Left ventricle myocardium inferior (tissue), 1 donor: ENCODE measurements at places on chromosomes 16 and 17. TPM values are rescaled to one million over a fixed set of nuclear protein-coding genes. Genes with fewer than 3 reads are reported as not detected.
A peak's percentile ranks its signal among the peaks of the same experiment; 100 is the strongest.

DNA sequence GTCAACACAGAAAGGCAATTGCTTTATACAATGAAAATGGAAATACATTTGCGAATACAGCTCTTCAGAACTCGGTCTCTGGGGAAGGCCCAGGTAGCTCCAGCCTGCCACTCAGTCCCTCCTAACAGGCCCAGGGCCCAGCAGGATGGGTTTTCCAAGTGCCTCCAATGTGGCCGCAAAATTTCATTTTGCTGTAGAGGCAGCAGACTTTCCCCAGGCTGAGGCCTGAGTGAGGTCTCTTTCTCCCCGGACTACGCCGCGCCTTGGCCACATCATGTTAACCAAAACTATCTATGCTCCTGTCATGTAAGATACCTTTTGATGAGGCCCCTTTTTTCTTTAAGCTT lies 606.0 kb upstream of the SALL1 start:
- H3K36me3 ChIP-seq: no peaks in the 10 kb centered on the region
- peaks cover 1% of the 10 kb centered on the region for H3K4me1 ChIP-seq
- no peak for DNase-seq

Gene CANT1
- total RNA-seq: 24.2 TPM

GRCh38 chr17:9020824-9021157 lies 519 bp upstream of the NTN1 start:
- H3K27me3 ChIP-seq: peaks cover 69% of the 10 kb centered on the region
- H3K4me3 ChIP-seq: peak overlapping the region; percentile 77
- no peak for DNase-seq
- peaks cover 52% of the 10 kb centered on the region for H3K4me1 ChIP-seq

Gene CRHR1
- not detected for total RNA-seq

Gene KRTAP2-3
- total RNA-seq: not detected

Gene DNAAF8
- total RNA-seq: 0.77 TPM

- peaks cover 30% of the 10 kb centered on the region for H3K36me3 ChIP-seq
- H3K4me3 ChIP-seq: peak overlapping the region; percentile 91
- H3K4me1 ChIP-seq: peaks cover 22% of the 10 kb centered on the region
- no peaks in the 10 kb centered on the region for H3K27me3 ChIP-seq
- H3K27ac ChIP-seq: peak overlapping the region; percentile 91
- DNase-seq: no peak
Observed at GRCh38 chr16:5072334-5073278, 963 bp downstream of the ALG1 start.

DNA sequence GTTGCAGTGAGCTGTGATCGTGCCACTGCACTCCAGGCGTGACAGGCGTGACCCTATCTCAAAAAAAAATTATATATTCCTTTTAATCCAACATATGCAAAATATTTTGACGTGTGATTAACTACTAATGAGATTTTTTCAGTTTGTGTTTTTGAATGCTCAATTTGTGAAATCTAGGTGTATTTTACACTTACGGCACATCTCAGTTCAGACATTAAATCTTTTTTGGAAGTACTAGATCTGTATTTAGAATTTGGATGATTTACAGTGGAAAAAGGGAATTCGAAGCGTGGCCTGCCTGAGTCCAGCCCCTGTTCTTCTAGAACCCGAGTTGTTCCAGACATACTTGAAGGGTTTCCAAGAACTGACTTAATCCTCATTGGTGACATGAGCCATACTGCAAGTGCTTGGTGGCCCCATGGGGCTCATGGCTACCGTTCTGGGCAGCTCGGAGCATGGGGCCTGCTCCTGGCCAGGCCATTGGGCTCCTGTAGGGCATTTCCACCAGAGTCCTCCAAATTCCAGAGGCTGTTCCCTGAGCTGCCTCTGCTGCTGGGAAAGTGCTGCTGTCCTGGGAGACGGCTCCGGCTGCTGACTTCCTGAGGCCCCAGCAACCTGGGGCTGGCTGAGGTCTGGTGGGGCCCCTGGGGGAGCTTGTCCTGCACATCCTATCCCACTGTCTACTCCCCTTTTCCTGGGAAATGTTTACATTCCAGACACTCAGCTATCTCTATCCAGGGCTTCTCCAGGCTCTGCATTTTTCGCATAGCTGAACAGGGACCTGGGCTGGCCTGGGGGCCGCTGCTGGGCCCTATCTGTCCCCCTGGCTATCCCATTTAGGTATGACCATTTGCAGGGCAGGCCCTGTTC lies 27.2 kb downstream of the LLGL2 start:
- H3K4me3 ChIP-seq: no peak overlapping the region
- H3K27me3 ChIP-seq: no peaks in the 10 kb centered on the region
- peaks cover 7% of the 10 kb centered on the region for H3K4me1 ChIP-seq
- H3K36me3 ChIP-seq: no peaks in the 10 kb centered on the region
- DNase-seq: no peak

DNA sequence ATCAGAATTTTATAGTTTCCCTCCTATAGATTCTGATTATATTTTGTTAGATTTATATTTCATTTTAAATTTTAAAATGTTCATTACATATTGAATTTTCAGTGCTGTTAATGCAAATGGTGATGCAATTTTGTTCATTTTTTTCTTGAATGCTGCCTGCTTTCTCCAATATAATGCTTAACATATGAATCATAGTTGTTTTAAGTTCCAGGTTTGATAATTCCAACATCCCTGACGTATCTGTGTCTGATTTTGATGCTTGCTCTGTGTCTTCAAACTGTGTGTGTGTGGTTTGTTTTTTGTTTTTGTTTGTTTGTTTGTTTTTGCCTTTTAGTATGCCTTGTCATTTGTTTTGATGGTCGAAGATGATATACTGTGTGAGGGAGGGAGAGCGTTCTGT lies 134.7 kb upstream of the ELAC2 start:
- H3K4me3 ChIP-seq: no peak overlapping the region
- H3K27ac ChIP-seq: no peak overlapping the region
- H3K27me3 ChIP-seq: no peaks in the 10 kb centered on the region
- H3K4me1 ChIP-seq: no peaks in the 10 kb centered on the region
- DNase-seq: no peak

Gene PDILT
- total RNA-seq: not detected

GRCh38 chr16:54503011-54503855 lies 216.6 kb upstream of the IRX3 start:
- no peak overlapping the region for H3K4me3 ChIP-seq
- DNase-seq: peak; percentile 80
- peaks cover 68% of the 10 kb centered on the region for H3K4me1 ChIP-seq
- H3K27ac ChIP-seq: peak overlapping the region; percentile 74
- H3K36me3 ChIP-seq: no peaks in the 10 kb centered on the region

Gene SLC22A31
- total RNA-seq: not detected

DNA sequence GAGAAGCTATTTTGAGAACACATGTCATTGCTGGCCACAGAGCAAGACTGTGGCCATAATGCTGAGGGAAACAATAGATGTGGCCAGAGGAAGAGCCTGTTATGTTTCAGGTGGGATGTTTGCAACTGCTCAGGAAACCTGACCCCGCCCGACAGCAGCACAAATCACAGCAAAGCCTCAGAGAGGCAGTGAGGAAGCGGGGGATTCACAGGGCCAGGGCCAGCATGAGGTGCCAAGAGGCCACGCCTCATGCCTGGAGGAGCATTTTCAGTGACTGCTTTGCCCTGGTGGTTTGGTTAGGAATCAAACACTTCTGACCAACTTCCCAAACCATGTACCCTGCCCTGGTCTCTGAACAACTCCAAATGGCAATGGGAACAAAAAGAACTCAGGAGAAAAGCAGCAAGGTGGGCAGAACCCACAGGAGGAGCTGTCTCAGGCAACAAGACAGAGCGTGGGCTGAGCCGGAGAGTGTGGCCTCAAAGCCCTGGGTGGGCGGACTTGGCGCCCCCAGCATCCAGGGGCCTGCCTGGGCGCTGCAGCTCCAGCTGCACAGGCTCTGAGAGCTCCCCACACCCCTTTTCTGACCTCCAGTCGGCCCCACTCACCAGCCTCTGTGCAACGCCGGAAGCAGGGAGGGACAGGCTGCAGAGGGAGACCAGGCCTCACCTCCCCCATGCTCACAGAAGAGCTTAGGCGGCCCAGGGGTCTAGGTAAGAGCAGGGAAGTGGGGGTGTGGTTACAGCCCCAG lies 20.6 kb downstream of the HIC1 start:
- H3K36me3 ChIP-seq: peaks cover 24% of the 10 kb centered on the region
- H3K27me3 ChIP-seq: no peaks in the 10 kb centered on the region
- H3K4me1 ChIP-seq: peaks cover 68% of the 10 kb centered on the region
- no peak for DNase-seq

Gene EXOSC6
- 11.3 TPM for total RNA-seq

- no peak overlapping the region for H3K4me3 ChIP-seq
- H3K27ac ChIP-seq: no peak overlapping the region
- no peaks in the 10 kb centered on the region for H3K36me3 ChIP-seq
- no peaks in the 10 kb centered on the region for H3K27me3 ChIP-seq
- DNase-seq: no peak
Observed at GRCh38 chr17:58316260-58316960, 12.2 kb downstream of the TSPOAP1 start.

- peaks cover under 1% of the 10 kb centered on the region for H3K27me3 ChIP-seq
- DNase-seq: peak; percentile 62
- no peaks in the 10 kb centered on the region for H3K36me3 ChIP-seq
- H3K4me1 ChIP-seq: peaks cover 6% of the 10 kb centered on the region
Observed at GRCh38 chr17:30104575-30105339, 11.9 kb upstream of the NSRP1 start.

DNA sequence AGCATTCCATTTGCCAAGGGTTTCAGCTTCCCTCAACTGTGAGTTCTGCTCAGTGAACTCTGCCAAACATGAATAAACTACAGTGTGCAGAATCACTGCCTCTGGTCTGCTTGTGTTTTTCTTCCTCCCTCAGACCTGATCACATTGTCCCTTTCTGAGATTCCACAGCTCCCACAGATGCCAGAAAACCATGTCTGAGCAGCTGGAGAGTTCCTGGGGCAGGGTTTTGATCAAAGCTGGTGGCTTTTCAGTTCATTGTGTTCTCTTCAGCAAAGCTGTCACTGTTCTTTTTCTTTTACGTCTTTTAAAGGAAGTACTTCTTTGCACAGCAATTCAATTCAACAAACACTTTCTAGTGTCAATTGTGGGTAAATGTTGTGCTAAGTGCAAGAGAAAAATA lies 555.8 kb downstream of the RBFOX1 start:
- H3K4me3 ChIP-seq: no peak overlapping the region
- no peaks in the 10 kb centered on the region for H3K36me3 ChIP-seq
- no peak overlapping the region for H3K27ac ChIP-seq
- no peaks in the 10 kb centered on the region for H3K4me1 ChIP-seq
- peaks cover 23% of the 10 kb centered on the region for H3K27me3 ChIP-seq

GRCh38 chr16:50999181-50999580 lies 151.9 kb downstream of the SALL1 start:
- no peak overlapping the region for H3K27ac ChIP-seq
- peaks cover 10% of the 10 kb centered on the region for H3K27me3 ChIP-seq
- no peaks in the 10 kb centered on the region for H3K36me3 ChIP-seq
- no peak for DNase-seq
- H3K4me3 ChIP-seq: no peak overlapping the region

DNA sequence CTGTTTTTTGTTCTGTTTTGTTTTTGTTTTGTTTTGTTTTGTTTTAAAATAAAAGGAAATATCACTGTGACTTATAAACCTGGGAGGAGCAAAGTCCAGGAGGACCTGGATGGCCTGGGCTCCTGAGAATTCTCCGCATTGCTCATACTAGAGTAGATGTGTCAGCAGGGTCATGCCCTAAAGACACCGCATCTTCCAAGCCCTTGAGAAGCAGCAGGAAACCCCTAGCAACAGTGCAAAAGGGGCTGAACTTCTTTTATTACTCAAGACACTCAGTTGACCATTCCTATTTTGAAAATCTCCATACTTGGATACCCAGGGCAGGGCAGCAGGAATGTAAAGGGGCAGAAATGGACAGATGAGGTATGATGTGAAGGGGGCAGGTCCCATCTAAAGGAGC lies 51.8 kb downstream of the SYT17 start:
- no peak overlapping the region for H3K27ac ChIP-seq
- no peak overlapping the region for H3K4me3 ChIP-seq
- DNase-seq: no peak
- H3K36me3 ChIP-seq: peaks cover 16% of the 10 kb centered on the region
- H3K4me1 ChIP-seq: no peaks in the 10 kb centered on the region
- no peaks in the 10 kb centered on the region for H3K27me3 ChIP-seq

- DNase-seq: no peak
- H3K4me3 ChIP-seq: no peak overlapping the region
- no peaks in the 10 kb centered on the region for H3K36me3 ChIP-seq
- peaks cover 16% of the 10 kb centered on the region for H3K27me3 ChIP-seq
- no peak overlapping the region for H3K27ac ChIP-seq
Observed at GRCh38 chr16:82192665-82193064, 22.6 kb upstream of the MPHOSPH6 start.

Gene KRT15
- total RNA-seq: not detected

- H3K27me3 ChIP-seq: peaks cover 26% of the 10 kb centered on the region
- DNase-seq: no peak
- H3K36me3 ChIP-seq: no peaks in the 10 kb centered on the region
- no peak overlapping the region for H3K4me3 ChIP-seq
Observed at GRCh38 chr16:17591655-17592405, 121.1 kb upstream of the XYLT1 start.

DNA sequence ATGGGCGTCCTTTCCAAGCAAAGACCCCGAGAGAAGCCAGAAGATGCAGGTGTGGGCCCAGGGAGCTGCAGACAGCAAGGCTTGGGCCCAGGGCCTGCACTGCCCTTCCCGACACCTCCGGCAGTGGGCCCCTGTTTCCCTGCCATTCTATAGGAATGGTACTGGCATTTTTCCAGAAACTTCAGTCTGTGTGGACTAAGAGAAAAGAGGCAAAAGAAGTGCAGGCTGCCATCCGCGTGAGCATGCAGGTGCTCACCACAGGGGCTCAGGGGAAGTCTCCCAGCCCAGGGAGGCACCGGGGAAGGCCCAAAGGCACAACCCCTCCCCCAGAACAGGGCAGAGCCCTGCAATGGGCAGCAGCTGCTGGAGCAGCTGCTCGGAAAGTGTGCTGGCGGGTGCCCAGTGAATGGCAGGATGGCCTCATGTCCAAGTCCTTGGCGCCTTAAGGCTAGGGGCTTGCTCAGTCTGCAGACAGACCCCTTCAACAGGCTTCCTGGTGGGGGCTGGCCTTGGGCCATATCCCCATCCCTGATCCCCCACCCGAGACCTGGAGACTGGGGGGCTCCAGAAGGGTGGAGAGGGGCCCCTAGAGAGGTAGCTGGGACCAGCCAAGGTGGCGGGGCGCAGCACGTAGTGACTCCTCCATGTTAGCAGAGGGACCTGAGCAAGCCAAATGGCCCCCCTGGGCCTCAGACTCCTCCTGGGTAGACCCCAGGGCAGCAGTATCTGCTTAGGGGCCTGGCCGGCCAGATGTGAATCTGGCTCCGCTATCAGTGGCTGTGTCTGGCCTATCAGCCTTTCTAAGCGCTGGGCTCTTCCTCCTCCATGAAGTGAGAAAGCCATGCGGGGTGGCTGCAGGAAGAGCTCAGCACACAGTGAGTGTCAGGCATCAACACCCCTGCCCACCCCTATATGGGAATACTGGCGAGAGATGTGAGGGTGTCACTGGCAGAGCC lies 6.7 kb upstream of the TPPP3 start:
- no peak for DNase-seq
- H3K36me3 ChIP-seq: no peaks in the 10 kb centered on the region
- H3K27ac ChIP-seq: no peak overlapping the region
- H3K27me3 ChIP-seq: peaks cover 3% of the 10 kb centered on the region
- peaks cover 60% of the 10 kb centered on the region for H3K4me1 ChIP-seq

Gene KCNH6
- total RNA-seq: not detected

GRCh38 chr16:49639739-49640431 lies 216.0 kb downstream of the ZNF423 start:
- peak overlapping the region; percentile 81 for H3K27ac ChIP-seq
- peak overlapping the region; percentile 25 for H3K4me3 ChIP-seq
- peaks cover 35% of the 10 kb centered on the region for H3K36me3 ChIP-seq
- peaks cover 42% of the 10 kb centered on the region for H3K4me1 ChIP-seq
- peak; percentile 71 for DNase-seq
